Hematopoietic multipotent progenitor cell treated with erythropoietin and hydrocortisone succinate and interleukin-3 and kit ligand, for 8 days (in vitro differentiated cells): ENCODE measurements at places on chromosomes 16 and 17.

- no peak for DNase-seq
Observed at GRCh38 chr17:63932721-63933120, 590 bp upstream of the CD79B start.

DNA sequence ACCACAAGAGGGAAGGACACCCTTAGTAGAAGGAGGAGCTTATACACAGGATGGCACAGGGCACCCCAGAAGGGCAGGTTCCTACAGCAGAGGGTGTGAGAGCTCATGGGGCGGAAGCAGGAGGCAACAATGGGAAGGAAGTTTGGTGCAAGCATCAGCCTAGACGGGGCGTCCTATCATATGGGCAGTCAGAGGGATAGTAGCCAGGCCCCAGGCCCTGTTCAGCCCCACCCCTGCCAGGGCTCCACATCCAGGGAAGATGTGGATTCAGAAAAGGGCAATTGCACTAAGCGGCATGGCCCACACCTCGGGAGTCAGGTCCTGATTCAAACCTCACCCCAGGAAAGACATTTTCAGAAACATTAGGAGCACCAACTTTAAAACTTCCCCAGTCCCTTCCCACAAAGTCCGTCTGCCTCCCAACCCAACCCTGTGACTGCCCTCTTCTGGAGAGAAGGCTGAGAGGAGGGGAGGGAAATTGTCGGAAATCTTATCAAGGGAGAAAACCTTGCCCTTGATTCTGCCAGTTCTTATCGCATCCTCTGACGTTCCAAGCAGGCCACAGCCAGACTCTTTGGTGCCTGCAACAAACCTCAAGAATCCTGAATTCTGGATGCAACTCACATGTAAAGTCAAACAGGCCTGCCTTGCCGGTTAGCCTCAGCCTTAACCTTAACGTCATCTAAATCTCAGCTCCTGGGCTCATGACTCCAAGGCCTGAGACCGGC is 198.8 kb upstream of the CDH5 start:
- no peak for DNase-seq

- DNase-seq = no peak
Observed at GRCh38 chr16:17548825-17549224, 78.1 kb upstream of the XYLT1 start.

DNA sequence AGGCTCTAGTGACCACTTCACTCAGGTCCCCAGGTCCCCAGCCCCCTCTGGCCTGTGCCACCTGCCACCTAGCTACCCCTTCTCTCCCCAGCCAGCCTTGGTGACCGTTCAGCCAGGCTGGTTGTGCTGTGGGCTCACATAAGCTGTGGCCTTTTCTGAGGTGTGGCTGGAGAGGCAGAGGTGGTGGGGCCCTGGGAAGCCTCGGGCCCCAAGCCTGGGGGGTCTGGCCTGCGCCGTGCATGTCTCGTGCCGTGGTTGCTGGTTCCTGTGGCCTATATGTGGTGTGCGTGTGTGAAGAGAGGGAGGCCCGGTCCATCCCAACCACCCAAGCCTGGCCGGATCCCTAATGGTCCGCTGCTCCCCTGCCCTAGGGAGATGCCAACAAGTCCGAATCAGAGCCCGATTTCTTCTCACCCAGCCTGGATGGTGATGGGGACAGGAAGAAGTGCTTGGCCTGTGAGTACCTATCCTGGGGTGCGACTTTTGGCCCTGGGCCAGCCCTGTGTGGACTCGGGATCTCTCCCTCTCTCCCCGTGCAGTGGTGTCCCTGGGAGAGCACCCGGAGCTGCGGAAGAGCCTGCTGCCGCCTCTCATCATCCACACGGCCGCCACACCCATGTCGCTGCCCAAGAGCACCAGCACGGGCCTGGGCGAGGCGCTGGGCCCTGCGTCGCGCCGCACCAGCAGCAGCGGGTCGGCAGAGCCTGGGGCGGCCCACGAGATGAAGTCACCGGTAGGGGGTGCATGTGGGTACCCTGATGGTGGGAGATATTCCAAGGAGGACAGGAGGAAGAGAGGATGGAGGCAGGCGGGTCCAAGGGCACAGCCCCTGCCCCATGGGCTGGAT is 35.9 kb downstream of the CACNA1G start:
- DNase-seq = no peak

GRCh38 chr17:32546031-32546444 is 59.2 kb downstream of the CDK5R1 start:
- DNase-seq = no peak

DNA sequence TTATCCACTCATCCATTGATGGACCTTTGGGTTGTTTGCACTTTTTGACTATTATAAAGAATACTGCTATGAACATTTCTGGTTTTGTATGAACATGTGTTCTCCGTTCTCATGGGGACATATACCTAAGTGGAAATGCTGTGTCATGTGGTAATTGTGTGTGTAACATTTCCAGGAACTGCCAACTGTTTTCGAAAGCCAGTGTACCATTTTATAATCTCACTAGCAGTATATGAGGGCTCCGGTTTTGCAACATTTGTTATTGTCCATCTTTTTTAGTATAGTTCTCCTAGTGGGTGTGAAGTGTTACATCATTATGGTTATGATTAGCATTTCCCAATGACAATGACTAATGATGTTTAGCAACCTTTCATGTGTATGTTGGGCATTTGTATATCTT is 5.1 kb upstream of the TRIM25 start:
- peak; percentile 43 for DNase-seq

GRCh38 chr16:55055262-55055661 is 124.6 kb downstream of the IRX5 start:
- DNase-seq = no peak

- no peak for DNase-seq
Observed at GRCh38 chr17:78709119-78709681, 72.9 kb downstream of the CYTH1 start.

DNA sequence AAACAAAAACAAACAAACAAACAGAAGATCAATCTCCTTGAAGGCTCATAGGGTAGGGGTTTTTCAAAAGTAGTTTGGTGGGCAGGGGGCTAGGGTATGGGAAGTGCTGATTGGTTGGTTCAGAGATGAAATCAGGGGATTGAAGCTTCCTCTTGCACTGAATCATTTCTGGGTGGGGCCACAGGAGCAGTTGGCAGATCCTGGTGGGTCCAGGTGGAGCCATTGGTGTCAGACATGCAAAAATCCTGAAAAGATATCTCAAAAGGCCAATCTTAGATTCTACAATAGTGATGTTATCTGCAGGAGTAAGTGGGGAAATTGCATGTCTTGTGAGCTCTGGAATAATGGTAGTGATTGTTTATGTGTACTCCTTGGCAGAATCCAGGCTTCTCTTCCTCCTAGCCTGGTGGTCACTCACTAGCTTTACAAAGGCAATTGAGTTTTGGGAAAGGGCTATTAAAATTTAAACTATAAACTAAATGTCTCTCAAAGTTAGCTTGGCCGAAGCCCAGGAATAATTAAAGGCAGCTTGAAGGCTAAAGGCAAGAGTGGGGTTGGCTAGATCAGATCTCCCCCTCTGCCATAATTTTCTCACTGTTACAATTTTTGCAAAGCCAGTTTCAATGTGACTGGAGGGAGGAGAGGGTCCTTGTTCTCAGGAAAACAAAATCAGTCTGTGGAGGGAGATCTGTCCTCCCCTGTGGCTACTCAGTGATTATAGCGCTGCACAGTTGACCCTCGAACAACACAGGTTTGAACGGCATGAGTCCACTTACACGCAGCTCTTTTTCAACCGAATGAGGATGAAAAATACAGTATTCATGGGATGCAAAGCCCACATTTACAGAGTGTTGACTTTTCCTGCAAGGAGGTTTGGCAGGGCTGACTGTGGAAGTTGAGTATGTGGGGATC is 45.2 kb downstream of the RNF112 start:
- DNase-seq = no peak

DNA sequence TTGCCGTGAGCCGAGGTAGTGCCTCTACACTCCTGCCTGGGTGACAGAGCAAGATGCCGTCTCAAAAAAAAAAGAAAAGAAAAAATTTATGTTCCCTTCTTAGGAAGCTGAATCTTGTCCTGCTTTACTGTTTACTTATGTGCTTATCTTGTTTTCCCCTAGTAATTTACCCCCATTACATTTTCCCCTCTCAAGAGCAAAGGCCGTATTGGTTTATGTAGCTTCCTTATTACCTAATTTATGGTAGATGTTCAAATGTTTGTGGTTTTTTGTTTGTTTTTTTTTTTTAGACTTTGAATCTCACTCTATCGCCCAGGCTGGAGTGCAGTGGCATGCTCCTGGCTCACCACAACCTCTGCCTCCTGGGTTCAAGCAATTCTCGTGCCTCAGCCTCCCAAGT is 10.3 kb upstream of the SLC52A1 start:
- no peak for DNase-seq

GRCh38 chr17:40331743-40332641 is 23.0 kb downstream of the RARA start:
- DNase-seq = no peak

DNA sequence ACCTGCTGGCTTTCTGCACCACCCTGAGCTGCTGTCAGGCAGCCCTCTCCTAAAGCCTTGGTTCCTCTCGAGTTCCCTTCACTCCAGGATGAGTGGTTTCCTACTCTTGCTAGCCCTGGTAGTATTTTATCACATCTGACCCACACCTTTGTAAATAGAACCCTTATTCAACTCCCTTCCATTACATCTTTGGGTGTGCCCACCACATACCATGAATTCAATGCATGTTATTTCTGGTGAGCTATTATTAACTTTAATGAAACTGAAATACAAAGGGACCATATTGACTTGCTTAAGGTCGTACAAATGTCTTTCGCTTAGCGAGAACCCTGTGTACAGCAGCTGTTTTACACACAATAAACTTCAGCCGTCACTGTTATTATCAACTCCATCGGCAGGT is 521.3 kb downstream of the GRIN2A start:
- DNase-seq = no peak

DNA sequence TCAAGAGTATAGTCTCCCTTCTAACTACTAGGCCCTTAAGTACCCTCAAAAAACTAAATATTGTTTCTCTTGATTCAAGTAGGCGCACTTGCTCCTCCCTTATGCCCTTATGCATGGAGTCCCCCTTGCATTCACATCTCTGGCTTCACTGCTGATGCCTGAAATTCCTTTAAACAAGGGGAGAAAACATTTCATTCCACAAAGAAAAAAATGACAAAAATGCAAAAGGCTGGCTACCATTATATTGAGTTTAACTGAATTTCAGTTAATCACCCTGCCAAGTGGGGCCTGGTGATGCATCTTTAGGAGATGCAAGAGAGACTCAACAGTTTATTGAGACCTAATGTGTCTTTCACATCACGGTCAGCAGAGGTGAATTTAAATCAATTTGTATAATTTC is 35.6 kb downstream of the CRLF3 start:
- DNase-seq = no peak

DNA sequence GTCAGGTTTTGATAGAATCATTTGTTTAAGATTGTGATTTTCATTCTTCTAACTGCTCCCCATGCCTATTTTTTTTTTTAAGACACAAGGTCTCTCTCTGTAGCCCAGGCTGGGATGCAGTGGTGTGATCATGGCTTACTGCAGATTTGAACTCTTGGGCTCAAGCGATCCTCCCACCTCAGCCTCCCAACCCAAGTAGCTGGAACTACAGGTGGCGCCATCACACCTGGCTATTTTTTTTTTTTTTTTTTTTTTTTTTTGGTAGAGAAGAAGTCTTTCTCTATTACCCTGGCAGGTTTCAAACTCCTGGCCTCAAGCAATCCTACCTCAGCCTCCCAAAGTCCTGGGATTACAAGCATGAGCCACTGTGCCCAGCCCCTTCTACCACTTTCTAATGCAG is 223.3 kb downstream of the CBLN1 start:
- no peak for DNase-seq

- DNase-seq = no peak
Observed at GRCh38 chr17:81615401-81615930, 21.4 kb downstream of the NPLOC4 start.

- no peak for DNase-seq
Observed at GRCh38 chr16:87740909-87741424, 24.8 kb downstream of the KLHDC4 start.

GRCh38 chr17:32609884-32610650 is 123.3 kb downstream of the CDK5R1 start:
- no peak for DNase-seq

DNA sequence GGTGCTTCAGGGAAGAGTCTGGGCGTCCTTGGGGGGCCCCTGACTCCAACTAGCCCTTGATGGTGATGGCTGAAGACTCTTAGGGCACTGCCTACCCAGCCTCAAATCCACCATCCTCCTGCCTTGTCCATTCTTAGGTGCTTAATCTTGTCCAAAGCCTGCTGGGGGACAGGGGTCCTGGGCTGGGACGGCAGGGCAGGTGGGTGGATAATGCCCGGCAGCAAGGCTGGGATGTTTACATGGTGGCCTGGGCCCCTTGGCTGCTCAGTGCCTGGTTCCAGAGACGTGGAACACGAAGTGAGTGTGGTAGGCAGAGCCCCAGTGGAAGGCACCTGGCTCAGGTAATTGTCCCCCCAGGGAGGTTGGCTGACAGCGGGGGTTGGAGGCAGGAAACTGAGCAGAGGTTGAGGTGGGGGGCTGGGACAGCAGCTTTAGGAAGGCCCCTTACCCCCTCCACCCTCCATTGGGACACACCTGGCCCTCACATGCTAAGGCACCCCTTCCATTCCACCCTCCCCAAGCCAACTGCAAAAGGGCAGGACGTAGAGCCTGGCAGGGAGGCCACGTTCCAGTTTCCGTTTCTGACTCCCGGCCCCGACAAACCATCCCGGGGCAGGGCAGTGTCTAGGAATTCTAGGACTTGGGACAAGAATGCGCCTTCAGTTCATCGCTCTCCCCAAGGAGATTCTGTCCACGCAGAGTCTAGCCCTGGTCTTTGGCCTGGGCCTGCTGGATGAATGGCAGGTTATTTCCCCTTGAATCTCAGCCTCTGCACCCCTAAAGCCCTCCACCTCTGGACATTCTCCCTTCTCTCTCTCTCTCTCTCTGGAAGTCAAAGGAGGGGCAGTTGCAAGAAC is 1.9 kb downstream of the FOXJ1 start:
- DNase-seq = no peak

DNA sequence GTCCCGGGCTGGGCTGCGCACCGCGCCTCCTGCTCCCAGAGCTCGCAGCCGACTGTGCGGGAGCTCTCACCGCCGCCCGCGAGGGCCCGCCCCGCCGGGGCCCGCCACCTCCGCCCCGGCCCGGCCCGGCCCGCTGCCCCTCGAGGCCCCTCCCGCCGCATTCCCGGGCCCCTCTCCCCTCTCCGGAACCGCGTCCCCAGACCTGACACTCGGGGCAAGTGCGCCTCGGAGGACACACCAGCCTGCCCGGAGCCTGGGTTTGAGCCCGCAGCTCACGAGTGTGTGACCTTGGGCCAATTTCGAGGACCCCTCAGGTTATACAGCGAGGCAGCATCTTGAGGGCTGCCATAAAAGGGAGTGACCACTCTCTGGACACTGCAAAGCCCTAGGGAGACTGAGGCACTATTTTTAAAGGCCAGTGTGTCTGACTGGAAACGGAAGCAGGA is 2.0 kb upstream of the GRIN2C start:
- DNase-seq = no peak

- peak; percentile 38 for DNase-seq
Observed at GRCh38 chr17:80261159-80261894, 675 bp downstream of the RNF213 start.
